RKO (cell line): ENCODE measurements at places on chromosomes 12 and 14.

DNA sequence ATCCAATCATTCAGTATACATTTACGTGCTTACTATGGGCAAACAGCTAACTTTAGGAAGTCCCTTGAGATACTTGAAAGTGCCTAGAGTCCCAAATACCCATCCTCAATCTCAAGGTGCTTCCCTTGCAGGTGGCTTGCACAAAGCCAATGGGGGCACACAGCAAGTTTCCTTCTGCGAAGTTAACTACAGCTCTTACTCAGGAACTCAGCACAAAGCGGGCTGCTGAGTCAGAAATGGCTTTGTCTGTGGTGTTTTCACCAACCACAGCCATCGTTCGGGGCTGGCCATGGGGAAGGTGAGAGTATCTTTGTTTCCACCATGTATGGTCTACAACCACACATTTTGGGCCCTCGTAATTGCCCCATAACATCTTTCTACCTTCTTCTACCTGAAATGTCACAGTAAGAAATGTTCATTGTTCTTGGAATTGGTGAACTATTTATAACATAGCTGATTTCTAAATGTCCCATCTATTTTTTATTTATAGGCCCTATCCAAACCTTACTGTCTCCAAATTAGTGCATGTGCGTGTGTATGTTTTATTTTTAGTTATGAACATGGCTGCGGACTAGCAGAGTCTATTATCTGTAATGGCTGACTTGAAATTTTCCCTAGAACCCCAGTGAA lies 13.9 kb downstream of the MFAP5 start:
- no peak for DNase-seq

DNA sequence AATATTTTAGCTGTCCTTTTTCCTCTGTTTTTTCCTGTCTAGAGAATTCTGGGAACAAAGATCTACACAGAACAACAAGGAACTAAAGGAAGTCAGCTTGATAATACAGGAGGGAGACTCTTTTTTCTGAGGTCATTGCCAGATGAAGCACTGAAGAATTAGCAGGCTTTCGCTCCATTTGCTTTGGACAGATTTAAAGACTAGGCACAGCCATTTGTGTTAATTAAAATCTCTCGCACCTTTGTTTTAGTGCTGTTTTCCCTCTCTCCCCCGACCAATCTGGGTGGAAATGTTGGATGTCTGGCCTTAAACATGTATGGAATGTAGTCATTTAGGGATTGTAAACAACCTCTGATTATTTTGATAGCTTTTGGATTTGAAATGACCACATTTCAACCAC lies 9.6 kb upstream of the GPHN start:
- DNase-seq, result no peak

GRCh38 chr12:107544937-107545336 lies 140.7 kb upstream of the PWP1 start:
- DNase-seq, result no peak

DNA sequence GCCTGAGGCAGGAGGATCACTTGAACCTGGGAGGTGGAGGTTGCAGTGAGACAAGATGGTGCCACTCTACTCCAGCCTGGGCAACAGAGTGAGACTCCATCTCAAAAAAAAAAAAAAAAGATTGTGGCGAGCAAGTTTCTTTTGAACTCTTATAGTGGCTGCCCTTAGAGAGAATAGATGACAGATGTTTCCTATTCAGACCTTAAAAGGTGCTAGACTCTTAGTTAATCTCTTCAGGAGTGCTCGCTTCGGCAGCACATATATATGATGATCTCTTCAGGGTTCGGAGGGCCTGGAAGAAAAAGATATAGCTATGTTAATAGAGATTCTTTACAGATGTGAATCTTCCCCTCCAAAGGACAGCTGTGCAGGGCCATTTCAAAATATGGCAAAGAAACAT lies 73.1 kb upstream of the AMN1 start:
- DNase-seq, result no peak

GRCh38 chr12:1660304-1661187 lies 30.3 kb upstream of the ADIPOR2 start:
- no peak for DNase-seq

- no peak for DNase-seq
These were observed 127.2 kb upstream of the LHX5 start for GRCh38 chr12:113598815-113599406.

GRCh38 chr14:47195582-47195981 lies 479.8 kb downstream of the MDGA2 start:
- no peak for DNase-seq

DNA sequence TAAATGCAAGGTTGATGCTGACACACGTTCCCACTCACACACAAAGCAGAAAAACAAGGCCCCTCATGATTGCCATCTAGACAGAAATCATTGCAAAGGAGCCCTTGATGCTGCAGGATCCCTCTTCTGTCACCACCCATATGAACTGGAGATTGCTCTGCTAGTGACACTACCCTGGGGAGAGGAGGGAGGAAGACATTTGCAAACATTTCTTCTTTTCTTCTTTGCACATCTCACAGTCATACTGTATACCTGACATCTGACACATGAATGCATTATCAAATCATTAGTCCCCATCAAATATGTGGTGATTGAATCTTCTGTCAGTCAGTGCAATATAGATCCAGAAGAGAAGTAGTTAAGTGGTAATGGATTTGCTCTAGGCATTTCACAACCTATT lies 208.5 kb upstream of the E2F7 start:
- no peak for DNase-seq

DNA sequence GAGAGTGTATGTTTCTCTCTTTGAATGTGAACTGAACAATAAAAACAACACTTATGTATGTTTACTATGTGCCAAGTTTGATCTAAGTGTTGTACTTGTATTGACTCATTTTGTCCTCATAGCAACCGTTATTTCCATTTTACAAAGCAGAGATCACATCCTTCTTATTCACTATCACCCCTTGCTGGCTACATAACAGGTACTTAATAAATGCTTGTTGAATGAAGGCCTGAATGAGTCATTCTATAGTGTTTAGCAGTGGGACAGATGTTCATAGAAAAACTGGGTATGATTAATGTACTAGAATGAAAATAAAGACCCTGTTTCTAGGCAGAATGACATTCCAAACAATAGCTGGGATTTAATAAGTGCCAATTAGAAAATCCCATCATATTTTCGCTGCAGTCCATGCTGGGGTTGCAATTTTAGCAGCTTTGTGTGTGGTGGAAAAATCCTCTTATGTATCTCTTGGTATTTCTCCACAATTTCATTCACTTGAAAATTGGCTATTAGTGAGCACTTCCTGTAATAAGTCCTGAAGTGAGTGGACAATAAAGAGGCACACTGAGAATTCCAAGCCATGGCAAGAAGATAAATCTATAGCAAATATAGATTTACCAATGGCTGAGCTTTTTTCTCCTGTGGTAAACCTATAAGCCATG lies 86.0 kb downstream of the FAR2 start:
- DNase-seq, result peak; percentile 21

DNA sequence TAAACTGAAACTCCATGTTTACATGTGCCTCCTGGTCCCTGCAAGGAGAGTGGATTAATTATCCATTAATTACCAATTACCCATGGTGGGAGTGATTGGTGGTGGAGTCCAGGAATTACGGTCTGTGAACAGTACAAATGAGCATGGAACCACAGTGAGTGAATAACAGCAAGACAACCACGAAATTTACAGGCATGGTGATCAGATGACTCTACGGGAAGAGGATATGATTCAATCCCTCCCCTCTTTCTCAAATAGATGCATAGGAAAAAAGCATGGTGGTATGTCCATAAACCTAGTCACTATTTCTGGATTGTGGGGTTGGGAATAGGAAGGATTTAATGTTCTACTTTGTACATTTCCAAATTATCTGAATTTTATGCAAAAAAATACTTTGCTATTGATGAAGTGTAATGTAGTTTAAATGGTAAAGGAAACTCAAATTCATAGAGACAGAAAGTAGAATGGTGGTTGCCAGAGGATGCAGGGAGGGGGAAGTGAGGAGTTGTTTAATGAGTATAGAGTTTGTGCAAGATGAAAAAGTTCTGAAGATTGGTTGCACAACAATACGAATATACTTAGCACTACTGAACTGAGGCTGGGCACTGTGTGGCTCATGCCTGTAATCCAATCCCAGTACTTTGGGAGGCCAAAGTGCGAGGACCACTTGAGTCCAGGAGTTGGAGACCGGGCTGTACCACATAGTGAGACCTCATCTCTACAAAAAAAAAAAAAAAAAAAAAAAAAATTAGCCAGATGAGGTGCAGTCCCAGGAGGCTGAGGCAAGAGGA lies 41.2 kb upstream of the C12orf75 start:
- peak; percentile 60 for DNase-seq

GRCh38 chr12:116425256-116426193 lies 133.7 kb upstream of the MAP1LC3B2 start:
- no peak for DNase-seq

GRCh38 chr12:55720894-55721444 lies 776 bp downstream of the RDH5 start:
- DNase-seq, result peak; percentile 97

GRCh38 chr12:818733-819132 lies 66.4 kb downstream of the WNK1 start:
- DNase-seq, result no peak

- DNase-seq, result no peak
These were observed 241.8 kb upstream of the ATP2B1 start for GRCh38 chr12:89950421-89950820.

DNA sequence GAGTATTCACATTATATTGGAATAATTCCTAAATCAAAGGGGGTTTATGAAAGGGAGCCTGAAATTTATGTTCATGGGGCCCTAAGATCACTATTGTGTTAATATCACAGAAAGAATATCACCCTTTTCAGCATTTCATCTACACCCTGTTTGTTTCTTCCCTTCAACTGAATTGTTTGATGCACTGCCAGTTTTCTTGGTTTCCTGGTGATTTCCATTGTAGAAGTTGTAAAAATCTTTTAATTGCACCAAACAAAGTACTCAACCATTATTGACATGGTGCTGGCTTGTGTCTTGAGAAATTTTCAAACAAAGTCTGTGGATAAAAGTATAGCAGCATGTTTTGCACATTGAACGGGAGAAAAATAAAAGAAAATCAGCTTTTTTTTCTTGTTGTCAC lies 154.8 kb upstream of the PRKD1 start:
- no peak for DNase-seq
